Stimulated activated naive CD8-positive, alpha-beta T cell treated with anti-CD3 and anti-CD28 coated beads, Interleukin-15, amount 100 ng/mL, for 72 hours (primary cell): ENCODE measurements at places on chromosomes 2 and 18.

GRCh38 chr18:36572135-36572856, 256.5 kb downstream of the TPGS2 start:
- no peak for DNase-seq

DNA sequence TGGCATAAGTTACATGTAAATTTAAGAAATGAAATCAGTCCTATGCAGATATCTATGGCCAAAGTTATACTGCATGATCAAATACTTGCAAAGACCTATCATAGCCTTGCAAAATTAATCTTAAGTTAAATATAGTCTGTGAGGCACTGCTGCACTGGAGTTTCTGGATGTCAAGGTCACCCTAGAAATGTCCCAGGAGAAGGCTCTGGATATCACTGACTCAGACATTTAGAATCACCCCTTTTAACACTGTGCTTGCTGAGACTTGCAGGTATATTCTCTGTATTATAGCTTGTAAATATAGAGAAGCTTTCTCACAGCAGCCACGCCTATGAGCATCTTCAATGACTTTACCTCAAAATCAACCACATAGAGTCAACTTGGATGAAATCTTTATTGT, 51.5 kb downstream of the ETAA1 start:
- DNase-seq = no peak

DNA sequence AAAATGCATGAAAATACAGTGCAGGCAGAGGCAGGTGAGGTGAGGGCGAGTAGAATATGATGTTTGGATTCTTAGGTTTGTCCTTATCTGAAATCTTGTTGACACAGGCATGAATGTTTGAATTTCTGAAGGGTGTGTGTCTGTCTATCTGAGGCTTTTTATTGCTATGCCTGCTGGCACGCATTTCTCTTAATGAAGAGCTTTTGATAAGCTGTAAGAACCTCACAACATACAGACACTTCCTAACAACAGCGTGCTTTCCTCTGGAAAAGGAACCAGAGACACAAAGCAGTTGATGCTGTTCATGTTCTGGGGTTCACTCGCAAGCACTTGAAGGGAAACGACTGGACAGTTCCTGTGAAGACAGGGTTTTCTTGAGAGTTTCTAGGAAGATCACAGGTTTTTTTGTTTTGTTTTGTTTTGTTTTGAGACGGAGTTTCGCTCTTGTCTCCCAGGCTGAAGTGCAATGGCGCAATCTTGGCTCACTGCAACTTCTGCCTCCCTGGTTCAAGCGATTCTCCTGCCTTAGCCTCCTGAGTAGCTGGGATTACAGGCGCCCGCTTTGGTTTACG, 33.3 kb upstream of the CABLES1 start:
- DNase-seq = no peak

DNA sequence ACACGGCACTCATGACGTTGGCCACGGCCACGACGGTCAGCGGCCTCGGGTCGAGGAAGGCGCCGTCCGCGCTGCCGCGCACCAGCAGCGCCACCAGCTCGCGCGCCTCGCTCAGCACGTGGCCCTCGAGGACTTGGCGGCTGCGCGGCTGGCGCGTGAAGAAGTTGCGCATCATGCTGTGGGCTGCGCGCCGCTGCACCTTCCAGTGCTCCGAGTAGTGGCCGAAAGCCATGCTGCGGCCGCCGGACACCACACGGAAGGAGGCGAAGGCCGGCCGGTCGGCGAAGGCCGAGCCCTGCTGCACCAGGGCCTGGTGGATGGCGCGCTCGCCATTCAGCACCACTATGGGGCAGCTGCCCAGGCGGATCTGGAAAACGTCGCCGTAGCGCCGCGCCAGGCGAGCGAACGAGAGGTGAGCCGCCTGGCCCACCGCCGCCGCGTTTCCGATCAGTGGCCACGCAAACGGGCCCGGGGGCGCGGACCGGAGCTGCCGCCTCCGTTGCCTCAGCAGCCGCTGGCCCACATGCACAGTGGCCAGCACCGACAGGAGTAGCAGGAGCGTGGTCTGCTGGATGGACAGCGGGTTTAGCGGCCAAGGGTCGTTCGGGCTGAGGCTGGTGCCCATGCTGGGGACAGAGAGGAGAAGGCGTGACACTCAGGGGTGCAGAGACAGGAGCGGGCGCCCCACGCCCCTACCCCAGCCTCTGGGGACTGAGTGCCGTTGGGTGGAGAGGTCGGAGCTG, 1.0 kb downstream of the CYP1B1 start:
- DNase-seq = peak; percentile 55

- no peak for DNase-seq
These were observed 93.9 kb upstream of the CD226 start for GRCh38 chr18:70041459-70042050.

- no peak for DNase-seq
These were observed 38.7 kb downstream of the TWIST2 start for GRCh38 chr2:238886453-238887094.

DNA sequence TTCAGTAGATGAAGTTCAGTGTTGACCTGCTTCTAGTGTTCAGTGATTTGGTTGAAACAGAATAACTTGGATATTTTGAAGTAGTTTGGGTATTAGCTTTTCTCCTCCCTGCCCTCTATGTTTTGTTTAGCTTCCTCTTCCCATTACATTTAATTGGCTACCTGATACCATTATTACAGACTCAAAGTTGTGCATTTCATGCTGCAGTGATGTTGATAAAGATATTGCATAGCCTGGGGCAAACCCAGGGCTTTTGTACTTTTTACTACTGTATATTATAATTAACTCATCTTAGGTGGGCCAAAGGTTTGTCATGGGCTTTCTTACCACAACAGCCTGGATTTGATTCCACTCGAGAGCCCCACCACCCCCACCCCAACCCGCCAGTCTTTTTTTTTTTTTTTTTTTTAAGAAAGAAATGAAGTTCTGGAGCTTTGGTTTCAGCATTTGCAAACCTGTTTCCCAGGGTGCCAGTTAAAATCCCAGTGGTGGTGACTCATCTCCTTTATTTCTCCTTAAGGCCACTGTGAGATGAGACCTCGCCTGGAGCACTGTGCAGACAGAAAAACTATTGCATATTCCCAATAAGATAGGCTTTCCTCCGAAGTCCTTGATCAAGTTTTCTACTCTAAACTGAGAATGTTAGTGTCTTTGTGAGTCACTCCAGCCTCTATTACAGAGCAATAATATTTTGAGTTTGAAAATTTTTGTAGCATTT, 393.7 kb upstream of the FANCL start:
- DNase-seq = no peak
